Stimulated activated CD4-positive, alpha-beta T cell treated with anti-CD3 and anti-CD28 coated beads, TNF-alpha, amount 100 ng/mL, for 4 hours (primary cell): ENCODE measurements at places on chromosomes 6 and 20.

DNA sequence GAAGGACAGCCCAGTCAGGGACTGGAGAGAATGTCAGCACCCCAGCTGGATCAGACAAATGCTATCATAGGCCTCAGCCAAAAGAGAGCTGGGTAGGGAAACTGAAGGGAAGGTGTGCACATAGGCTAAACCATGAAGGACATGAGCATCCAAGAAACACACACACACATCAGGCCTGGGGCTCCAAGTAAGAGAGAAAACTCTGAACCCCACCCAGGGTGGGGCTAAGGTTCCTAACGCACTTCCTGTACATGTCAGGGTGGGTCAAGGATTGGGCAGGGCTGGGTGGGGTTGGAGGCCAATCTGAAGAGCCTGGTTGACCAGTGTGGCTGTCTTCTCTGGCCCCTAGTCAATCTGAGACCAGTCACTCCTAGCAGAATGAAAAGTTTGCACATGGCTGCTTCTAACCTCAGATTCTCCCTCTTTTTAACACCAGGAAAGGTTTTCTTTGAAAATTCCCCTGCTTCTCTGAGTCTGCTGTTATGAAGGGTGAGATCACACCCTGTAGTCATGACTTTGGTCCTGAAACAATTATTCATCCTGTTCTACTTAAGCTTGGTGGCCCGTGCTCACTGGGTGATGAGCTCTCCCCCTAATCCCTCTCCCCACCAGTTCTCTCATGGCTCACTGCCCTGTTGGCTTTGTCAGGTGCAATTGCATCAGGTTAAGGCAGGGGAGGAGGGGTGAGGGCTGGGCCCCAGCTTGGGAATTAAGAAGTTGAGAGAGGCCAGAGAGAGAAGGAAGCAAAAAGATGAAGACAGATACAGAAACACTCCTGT lies 88.4 kb downstream of the MAFB start:
- no peak for DNase-seq

GRCh38 chr6:42407379-42407778 lies 44.3 kb downstream of the TRERF1 start:
- DNase-seq = no peak

DNA sequence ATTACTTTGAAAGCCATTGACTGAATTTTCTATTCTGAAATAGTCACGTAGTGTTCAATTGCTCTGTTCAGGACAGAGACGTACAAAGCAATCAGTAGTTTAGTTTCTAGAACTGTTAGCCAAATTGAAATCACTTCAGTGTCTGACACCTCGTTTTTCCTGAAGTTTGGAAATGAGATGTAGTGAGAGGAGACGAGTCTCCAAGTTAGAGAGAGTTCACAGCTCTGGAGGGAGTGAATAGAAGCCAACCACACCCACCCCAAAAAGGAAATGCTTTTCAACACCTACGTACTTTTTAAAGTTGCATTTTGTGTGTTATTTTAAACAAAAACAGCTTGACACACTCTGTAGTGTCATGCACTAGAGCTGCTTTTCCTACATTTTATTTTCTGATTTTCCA lies 296.0 kb downstream of the ADGRG6 start:
- no peak for DNase-seq

GRCh38 chr6:166739117-166739975 lies 112.3 kb upstream of the RPS6KA2 start:
- no peak for DNase-seq
